CD4-positive, alpha-beta T cell treated with Interleukin-17A for 1 hour (primary cell): ENCODE measurements at places on chromosomes 2 and 18.

GRCh38 chr18:49619801-49620200 lies 57.9 kb downstream of the LIPG start:
- DNase-seq = no peak

GRCh38 chr18:46281185-46282176 lies 177.3 kb downstream of the HAUS1 start:
- peak; percentile 59 for DNase-seq

- DNase-seq = no peak
These were observed 20.9 kb upstream of the LMAN1 start for GRCh38 chr18:59379772-59380522.

- no peak for DNase-seq
These were observed 6.7 kb upstream of the IL1A start for GRCh38 chr2:112791019-112791418.

- no peak for DNase-seq
These were observed 85.3 kb downstream of the NRP2 start for GRCh38 chr2:205767617-205768016.

DNA sequence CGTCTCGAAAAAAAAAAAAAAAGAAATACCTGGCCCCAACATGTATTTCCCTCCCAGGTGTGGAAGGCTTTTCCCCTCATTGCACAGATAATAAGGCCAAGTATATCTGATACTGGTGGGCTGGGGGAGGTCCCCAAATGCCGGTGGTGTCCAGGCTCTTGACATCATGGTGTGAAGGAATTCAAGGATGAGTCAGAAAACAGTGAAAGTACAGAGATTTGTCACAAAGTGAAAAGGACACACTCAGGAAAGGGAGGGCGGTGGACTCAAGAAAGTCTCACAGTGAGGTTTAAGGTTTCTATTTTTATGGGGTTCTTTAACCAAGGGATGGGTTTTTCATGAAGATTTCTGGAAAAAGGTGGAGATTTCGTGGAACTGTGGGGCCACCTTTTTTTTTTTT lies 37.8 kb upstream of the FZD5 start:
- DNase-seq = no peak

GRCh38 chr2:19632403-19632991 lies 269.3 kb downstream of the TTC32 start:
- DNase-seq = no peak

DNA sequence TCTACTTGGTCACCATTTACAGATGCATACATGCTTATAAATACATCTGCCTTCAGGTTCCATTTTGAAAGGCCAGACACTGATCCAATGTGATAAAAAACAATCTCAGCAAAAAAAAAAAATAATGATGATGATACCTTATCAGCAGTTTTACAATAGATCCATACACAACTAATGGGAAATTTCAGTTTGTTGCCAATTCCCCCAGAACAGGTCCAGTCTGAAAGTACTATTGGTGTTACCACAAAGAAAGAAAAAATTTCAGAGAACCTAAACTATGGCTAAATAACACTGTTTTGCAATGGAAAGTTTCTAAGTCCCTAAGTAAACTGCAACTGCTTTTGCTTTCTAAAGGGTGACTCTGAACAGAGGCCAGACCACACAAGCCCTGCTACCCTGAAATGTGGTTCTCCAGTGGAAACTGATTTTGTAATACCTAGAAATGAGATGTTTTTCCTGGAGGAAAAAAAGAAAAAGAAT lies 54.1 kb downstream of the LPIN2 start:
- peak; percentile 65 for DNase-seq

DNA sequence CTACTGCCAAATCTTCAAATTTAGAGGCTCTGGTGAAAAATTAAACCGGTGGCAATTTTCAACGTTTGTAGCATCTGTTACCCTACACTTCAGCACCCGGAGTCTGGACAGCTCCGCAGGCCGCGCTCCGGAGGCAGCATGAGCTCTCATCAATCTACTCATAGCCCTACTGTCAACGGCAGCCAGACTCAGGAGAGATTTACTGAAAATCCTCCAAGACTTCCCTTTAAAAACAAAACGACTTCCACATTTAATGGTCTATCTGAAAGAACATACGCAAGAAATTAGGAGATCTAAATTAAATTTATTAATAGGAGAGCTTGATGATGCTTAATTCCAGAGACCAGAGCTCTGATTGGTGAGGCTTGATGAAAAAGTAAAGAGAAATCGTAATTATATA lies 970 bp upstream of the ADCYAP1 start:
- DNase-seq = peak; percentile 19

DNA sequence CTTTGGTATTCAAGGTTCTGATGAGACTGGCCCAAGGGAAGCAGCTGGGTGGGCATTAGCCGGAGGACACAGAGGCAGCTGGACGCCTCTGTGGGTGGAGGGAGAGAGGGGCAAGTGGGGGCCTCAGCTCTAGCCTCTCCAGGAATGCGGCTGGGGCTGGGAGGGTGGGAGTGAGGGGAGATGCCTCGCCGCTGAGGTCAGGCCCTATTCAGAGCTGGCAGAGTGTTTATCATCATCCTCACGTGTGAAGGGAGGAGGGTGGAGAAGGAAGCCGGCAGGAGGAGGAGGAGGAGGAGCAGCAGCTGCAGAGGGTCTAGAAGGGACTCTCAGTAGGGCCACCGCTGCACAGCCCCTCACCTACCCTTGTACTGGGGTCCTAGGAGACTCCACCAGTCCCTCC lies 43.1 kb downstream of the TNS1 start:
- no peak for DNase-seq

DNA sequence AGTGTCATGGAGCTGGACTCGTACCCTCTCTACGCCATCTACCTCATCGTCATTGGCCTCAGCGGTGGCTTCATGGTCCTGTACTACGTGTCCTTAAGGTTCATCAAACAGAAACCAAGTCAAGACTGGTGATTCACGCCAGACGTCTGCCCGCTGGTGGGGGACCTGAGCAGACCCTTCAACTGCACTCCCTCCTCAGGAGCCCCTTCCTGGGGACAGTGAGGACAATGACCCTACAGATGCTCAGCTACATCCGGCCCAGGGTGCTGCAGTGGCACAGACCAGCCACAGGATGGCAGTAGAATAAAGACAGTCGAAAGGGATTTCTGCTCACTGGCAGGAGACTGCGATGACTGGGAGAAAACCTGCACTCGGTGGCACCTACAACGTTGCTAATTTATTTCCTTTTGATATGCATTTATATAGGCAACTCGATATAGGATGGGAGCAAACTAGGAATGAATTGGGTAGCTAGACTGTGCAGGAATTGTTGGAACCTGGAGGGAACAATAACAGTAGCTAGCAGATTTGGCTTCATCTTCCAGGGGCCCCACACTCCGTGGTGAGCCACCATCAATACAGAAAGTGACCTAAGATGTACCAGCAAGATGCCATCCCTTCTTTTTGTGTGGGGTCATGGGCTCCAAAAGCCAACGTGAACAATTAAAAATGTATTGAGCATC lies 39.2 kb downstream of the ABCG8 start:
- DNase-seq = peak; percentile 53

GRCh38 chr2:383178-383577 lies 95.3 kb upstream of the ALKAL2 start:
- DNase-seq = no peak

DNA sequence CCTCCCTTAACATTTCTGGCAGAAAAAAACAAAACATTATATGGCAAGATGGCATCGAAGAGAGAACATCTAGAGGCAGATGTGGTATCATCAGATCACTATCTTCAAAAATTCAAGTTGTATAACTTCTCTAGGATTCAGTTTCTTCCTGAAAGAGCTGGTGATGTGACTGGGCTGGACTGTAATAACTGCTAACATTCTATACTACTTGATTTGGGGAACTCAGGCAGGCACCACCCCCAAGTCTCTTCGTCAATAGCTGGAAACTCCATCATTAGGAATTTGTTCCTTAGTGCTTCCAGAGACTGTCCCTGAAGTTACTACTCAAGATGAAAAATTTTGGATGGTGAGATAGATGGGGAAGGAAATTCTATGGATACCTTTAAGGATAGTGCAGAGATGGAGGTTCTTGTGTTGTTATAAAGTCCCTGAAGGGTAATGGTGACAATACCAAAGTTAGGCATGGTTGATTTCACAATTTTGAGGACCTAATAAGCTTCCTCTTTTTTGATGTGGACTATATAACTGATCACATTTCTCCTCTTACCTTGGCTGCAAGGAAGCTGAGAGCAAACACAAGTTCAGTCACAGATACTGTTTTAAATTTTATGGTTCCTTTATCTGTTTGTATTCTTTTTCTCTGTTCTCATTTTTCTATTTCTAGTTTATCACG lies 59.1 kb upstream of the PGAP1 start:
- no peak for DNase-seq

DNA sequence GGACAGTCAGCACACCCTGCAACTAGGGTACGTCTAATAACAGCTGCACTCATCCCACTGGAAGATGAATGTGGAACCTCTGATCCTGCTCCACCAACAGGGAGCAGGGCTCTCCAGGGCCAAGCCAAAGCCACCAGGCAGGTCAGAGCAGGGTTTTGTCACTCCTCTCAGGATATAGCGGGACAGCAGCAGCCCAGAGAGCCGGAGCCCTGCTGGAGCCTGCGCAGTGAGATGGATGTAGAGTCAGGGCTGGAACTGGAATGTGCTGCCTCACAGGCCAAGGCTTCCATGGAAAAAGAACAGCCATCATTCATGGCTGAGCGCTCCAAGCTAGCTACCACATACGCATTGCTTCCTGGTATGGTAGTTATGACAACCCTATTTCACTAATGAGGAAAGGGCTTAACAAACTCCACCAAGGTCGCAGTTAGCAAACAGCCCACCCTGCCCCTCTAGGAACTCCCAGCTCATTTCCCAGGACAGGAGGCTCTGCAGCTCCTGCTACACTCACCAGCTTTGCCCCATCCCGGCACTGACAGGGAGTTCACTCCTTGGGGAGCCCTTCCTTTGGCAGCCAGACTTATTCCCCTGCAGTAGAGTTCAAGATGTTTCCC lies 85.2 kb downstream of the HS1BP3 start:
- no peak for DNase-seq

- DNase-seq = no peak
These were observed 176.6 kb downstream of the SH3RF3 start for GRCh38 chr2:109305490-109306167.

- DNase-seq = no peak
These were observed 212.9 kb downstream of the MTX2 start for GRCh38 chr2:176482107-176482506.

- no peak for DNase-seq
These were observed 48.1 kb downstream of the MERTK start for GRCh38 chr2:111946294-111947114.

DNA sequence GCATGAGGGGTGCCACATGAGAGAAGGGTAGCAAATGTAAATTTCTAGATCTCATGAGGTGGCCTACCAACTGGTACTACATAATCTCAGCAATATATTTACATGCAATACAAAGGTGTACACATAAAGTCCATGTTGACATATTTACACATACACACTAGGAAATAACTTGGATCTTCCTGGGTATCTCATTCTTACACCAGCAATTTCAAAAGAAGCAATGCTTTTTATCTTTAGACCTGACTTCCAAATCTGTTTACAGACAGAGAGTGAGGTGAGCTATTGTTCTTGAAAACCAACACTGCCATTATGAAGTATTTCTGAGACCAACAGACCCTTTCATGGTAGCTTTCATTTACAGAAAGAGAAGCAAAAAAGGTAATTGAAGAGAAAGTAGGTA lies 184.2 kb downstream of the ERBB4 start:
- no peak for DNase-seq

- DNase-seq = no peak
These were observed 2.8 kb downstream of the GAREM2 start for GRCh38 chr2:26175466-26176278.

- DNase-seq = peak; percentile 44
These were observed at the start of gene SCN1A for GRCh38 chr2:166127217-166128155. Gene SCN1A (minus strand): TSS chr2:166128020. CDS start chr2:166073621, 54,399 bp downstream.

GRCh38 chr2:38039121-38039910 lies 36.6 kb downstream of the CYP1B1 start:
- DNase-seq = no peak

- DNase-seq = no peak
These were observed 148.5 kb downstream of the ZFP36L2 start for GRCh38 chr2:43077876-43078275.

- DNase-seq = no peak
These were observed 189.8 kb downstream of the TMEM18 start for GRCh38 chr2:487186-488079.

DNA sequence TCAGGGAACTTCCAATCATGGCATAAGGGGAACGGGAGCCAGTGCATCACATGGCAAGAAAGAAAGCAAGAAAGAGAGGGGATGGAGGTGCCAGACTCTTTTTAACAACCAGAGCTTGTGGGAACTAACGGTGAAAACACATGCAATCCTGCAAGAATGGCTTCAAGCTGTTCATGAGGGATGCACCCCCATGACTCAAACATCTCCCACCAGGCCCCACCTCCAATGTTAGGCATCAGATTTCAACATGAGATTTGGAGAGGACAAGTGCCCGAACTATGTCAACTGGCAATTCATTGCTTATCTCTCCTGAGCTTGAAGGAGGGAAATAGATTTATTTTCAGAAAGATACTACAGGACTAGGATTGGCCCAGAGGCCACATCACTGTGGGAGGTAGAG lies 270.0 kb downstream of the SLC4A3 start:
- DNase-seq = no peak

GRCh38 chr2:200631287-200631686 lies 45.5 kb downstream of the AOX1 start:
- DNase-seq = no peak

- peak; percentile 16 for DNase-seq
These were observed 3.0 kb upstream of the FIGLA start for GRCh38 chr2:70793450-70793849.

DNA sequence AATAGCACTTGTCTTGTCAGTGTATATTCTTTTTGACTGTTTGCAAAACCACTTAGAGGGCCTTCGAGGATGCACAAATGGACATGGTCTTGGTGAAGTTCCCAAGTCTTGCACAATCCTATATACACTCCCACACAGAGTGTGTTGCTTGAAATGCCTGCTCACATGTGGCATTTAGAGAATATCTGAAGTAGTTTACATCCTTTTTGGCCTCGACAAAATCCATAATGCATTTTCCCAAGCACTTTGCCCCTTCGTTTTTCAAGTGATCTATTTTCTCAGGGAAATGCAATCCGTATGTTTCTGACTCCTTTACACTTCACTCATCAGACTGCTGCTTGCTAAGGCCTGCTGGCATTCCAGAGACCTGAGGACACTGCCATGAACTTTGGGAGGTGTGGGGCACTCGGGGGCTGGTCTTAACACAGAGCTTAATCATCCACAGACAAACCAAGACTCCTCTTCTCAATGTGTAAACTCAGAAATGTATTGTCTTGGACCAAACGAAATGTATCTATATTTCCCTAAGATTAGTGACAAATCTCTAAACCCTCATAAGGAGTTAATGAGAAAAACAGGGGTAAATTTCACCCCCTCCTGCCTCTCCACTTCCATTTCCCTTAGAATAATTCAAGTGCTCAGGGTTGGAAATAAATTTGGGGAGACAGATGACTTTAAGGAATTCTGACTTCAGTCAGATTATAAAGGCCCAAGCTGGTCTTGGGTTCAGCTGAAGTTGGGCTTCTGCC lies 219.3 kb upstream of the APCDD1 start:
- DNase-seq = no peak

- DNase-seq = no peak
These were observed 326.3 kb upstream of the ETAA1 start for GRCh38 chr2:67070826-67071225.
